ENCODE measurements at places on chromosomes 11 and 22. TPM values are rescaled to one million over a fixed set of nuclear protein-coding genes. Genes with fewer than 3 reads are reported as not detected.

The CNGA4 gene
- total RNA-seq, result 0.06 TPM

The EFCAB6 gene
- total RNA-seq, result 2.9 TPM

The APOBEC3B gene
- total RNA-seq, result 2.4 TPM

The ANO5 gene
- 11.3 TPM for total RNA-seq

The ELFN2 gene
- 0.04 TPM for total RNA-seq

The DDTL gene
- 0.11 TPM for total RNA-seq

The EXPH5 gene
- total RNA-seq, result 0.41 TPM

The OR8G5 gene
- total RNA-seq, result not detected

The RAG2 gene
- not detected for total RNA-seq

The FLRT1 gene
- 0.69 TPM for total RNA-seq

The IL17REL gene
- total RNA-seq, result not detected

The JAML gene
- total RNA-seq, result 12.6 TPM

Measured in adrenal gland (tissue), 19 donors.